ENCODE measurements at places on chromosomes 7 and 10.

GRCh38 chr7:41385996-41386395 is 316.9 kb downstream of the INHBA start:
- DNase-seq: no peak

DNA sequence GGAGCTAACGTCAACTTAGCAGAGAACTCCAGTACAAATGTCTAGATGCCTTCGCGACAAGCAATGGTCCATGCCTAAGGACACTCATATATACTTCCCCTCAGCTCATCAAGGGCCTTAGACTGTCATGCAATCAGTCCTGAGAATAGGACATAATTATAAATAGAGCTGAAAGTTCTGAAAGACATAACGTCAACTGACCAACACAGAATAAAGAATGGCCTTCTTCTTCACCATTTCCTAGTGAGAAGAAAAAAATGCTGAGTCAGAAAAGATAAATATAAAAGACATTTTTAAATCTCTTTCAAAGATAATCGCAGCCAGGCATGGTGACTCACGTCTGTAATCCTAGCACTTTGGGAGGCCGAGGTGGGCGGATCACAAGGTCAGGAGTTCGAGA is 83.2 kb downstream of the ARMH3 start:
- DNase-seq: no peak

DNA sequence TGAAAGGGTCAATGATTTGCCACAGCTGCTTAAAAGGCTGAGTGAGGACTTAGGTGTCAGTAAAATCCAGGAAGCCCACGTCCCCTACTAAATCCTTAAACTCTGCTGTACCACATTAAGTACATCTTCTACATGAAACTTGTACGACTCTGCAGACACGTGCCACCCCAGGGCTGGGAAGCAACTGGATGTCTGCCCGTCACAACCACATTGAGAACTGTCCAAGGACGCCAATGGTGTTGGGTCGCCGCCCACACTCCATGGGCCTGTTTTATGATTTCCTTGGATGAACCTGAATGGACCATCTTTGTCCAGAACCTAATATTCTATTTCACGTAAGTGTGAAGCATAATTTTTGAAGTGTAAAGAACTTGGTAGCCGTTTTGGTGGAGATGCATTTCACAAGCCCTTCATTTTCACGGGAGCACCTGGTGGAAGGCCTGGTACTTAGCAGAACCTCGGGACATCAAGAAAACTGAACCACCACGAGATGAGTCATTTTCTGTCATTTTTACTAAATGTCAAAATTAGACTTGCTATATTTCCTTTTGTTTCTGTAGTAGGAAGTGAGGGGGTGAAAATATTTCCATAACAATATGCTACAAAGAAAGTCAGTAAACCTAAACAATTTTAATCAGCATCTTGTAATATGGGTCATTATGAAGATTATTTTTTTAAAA is 134.9 kb downstream of the SFMBT2 start:
- DNase-seq: no peak

- no peak for DNase-seq
Measured at GRCh38 chr7:30694218-30694745, 12.0 kb upstream of the CRHR2 start.

DNA sequence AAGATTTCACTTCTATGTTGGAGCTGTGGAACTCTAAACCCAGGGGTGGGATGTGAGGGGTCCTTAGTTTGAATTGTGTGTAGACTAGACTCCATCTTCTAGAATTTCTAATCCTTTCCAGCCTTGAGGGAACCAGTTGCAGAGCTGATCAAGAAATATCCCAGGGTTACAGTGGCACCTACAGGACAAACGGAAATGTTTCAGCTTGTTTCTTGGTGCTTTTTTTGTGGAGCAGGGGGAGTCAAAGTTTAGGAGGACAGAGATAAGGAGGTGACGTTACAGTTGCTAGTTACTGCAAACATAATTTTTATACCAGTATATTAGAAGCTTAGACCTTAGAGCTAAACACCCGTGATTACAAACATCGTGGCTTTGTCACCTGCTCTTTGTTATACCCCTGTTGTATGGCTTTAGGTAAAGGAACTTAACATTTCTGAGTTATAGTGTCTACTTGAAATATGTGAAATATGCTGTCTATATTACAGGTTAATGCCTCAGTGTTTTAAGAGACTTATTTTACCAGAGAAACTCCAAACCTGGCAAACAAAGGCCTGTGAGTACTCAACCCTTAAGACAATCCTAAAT is 84.5 kb upstream of the DYNC1I1 start:
- DNase-seq: peak; percentile 15

GRCh38 chr7:92765725-92766124 is 70.6 kb downstream of the CDK6 start:
- peak; percentile 66 for DNase-seq

DNA sequence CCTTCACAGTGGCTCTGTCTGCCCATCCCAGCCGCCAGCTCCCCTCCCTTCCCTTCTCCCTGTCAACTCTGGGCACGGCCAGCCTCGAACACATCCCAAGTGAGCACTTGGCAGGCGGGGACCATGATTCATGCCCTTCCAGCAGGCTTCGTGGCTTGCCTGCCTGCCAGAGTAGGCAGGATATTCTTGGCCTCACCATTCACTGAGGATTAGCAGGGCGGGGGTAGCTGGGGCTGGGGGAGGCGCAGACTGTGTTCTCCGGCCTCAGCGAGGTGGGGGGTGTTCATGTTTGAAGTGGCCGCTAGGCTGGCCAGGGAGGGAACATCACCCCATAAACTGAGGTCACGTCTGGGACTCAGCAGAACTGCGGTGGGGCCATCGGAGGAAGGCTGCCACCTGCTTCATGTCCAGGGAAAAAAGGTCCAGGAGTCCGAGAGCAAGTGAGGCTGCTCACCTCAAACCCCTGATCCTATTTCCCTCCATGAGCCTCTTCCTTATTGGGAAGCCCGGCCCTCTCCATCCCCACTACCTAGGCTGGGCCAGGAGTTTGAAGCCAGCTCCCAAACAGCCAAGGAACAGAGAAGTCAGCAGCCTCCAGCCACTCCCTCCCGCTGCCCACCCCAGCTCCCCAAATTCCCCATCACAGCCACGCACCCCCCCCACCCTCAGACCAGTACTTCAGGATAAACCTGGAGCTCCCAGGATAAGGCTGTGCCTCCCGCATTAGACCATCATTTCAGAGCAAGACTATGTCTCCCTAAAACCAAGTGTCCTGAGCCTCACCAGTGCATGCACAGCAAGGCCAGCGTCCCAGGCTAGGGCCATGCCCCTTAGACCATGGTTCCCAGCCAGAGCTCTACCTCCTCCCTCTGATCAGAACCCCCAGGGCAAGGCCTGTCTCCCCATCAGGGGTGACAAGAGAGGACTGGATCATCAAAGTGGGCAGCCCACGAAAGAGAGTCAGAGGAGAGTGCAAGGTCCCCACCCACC is 42.8 kb upstream of the RABGEF1 start:
- peak; percentile 71 for DNase-seq

- DNase-seq: no peak
Measured at GRCh38 chr10:22657566-22658225, 56.7 kb downstream of the PIP4K2A start.

DNA sequence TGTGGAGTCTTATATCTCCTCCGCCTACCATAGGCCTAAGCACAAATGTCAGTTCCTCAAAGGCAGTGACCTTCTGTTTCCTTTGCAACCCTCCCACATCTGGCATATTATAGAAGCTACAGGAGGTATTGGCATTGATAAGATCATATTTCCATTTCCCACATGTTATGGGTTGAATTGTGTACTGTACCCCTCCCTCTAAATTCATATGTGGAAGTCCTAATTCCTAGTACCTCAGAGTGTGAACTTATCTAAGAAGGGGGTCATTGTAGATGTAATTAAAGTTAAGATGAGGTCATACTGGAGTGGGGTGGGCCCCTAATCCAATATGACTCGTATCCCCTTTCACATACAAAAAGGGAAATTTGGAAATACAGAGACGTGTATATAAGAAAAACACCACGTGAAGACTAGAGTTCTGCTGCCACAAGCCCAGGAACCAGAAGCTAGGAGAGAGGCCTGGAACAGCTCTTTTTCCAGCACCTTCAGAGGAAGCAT is 6.1 kb upstream of the LAMB4 start:
- no peak for DNase-seq

DNA sequence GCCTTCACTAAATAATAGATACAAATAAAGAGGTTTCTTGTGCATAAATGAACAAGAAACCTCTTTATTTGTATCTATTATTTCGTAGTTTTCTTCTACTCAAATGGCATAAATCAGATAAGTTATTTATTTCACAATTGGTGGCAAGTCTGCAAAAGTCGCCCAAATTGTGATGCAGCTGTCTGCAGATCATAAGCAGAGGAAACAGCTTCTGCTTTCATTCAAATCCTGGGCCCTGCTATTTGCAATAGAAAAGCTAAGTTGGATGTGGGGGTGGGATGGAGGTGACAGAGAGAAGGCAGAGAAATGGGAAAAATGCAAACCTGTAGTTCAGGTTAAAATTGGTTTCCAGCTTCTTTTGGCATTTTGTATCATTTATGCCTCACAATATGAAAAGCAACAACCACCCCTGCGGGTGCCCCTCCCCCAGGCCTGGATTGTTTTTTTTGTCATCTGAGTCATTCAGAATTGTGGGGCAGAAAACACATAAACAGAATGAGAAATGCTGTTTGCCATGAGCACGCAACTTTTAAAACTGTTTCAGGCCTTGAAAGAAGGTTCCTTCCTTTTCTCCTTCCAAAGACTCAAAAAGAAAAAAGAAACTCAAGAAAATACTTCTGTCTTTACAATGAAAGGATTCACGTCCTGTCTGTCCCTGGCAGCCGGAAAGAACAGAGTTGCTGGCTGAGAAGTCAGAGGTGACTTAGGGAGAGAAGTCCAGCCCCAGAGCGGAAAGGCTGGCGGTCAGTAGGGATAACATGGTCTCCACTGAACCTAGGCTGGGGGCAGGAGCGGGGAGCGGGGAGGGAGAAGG is 132.9 kb downstream of the BAMBI start:
- no peak for DNase-seq

DNA sequence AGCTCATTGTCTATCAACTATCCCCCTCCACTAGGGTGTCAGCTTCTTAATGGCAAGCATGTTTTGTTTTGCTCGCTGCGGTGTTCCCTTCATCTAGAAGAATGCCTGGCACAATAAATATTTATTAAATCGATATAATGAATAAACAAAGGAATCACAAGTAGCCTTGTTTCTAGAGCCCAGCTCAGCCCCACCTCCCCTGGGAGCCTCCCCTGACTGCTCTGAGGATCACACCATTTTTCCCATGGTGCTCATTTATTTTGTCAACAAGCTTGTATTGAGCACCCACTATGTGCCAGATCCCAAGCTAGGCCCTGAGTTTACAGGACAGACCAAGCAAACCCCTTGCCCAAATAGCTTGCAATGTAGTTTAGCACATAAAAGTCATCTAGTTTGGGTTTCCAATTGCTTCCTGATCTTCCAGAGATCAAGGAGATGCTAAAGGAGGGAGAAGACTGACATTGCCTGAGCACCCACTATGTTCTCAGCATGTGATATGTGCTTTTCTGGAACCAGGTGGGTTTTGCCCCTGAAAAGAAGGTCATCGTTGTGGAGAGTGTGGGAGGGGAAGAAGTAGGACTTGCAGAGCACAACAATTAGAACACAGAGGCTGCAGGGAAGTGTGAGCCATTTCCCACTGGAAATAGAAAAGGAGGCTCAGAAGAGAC is 42.3 kb upstream of the GPAM start:
- DNase-seq: no peak

DNA sequence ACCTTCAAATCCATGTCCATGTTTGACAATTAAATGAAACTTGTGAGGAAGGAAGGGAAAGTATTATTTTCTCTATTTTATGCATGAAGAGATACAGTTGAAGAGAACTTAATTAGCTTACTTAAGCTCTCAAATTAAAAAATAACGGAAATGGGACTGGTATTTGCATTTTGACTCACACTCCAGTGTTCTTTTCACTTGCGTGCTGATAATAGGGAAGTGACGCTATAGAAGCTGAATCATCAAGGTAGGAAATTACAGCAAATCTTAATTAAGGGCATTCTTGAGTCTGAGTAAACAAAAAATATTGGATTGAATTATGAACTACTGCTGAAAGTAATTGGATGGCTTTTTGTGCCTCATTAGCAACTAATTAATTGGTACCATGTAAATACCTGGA is 44.0 kb upstream of the NPVF start:
- DNase-seq: no peak

DNA sequence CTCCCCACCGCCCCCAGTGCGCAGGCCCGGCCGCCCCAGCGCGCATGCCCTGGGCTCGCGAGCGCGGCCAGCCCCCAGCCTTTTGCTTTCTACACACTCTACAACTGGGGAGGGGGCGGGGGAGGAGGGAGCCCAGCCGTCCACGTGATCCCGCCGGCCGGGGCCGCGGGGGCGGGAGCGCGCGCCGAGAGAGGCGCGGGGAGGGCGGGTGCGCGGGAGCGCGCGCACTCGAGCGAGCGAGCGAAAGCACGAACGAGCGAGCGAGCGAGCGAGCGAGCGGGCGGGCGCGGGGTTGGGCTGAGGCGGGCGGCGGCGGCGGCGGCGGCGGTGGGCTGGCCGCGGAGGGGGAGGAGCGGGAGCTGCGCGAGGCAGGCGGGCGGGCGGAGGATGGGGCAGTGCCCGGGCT is at the start of gene AUTS2:
Gene AUTS2 (plus strand): TSS at position 395 of the 406 bp plus-strand sequence. CDS start 1,179 bp downstream, outside the sequence.
- DNase-seq: peak; percentile 68
